IMR-90 (cell line): ENCODE measurements at places on chromosomes 11 and 22. TPM values are rescaled to one million over a fixed set of nuclear protein-coding genes. Genes with fewer than 3 reads are reported as not detected.

Gene SPON1
- total RNA-seq = 0.56 and 0.72 TPM in 2 replicates

Gene FOSL1
- 17.2 and 26.1 TPM in 2 replicates for total RNA-seq

Gene HORMAD2
- not detected in 2 replicates for total RNA-seq

Gene EMID1
- 0.28 and 0.54 TPM in 2 replicates for total RNA-seq
